ENCODE measurements at places on chromosomes 11 and 22. TPM values are rescaled to one million over a fixed set of nuclear protein-coding genes. Genes with fewer than 3 reads are reported as not detected.

The CAPN5 gene
- total RNA-seq, result 0.27 TPM

The SPON1 gene
- 0.85 TPM for total RNA-seq

The OR51E2 gene
- not detected for total RNA-seq

The NLRP14 gene
- 0.24 TPM for total RNA-seq

The MFRP gene
- total RNA-seq, result not detected
